ENCODE measurements at places on chromosomes 1 and 21.

GRCh38 chr1:203442821-203443220, 32.8 kb upstream of the PRELP start:
- DNase-seq: no peak

- peak; percentile 12 for DNase-seq
Observed at GRCh38 chr1:232599178-232600041, 30.5 kb downstream of the SIPA1L2 start.

- no peak for DNase-seq
Observed at GRCh38 chr1:1318131-1318652, 6.3 kb downstream of the INTS11 start.

DNA sequence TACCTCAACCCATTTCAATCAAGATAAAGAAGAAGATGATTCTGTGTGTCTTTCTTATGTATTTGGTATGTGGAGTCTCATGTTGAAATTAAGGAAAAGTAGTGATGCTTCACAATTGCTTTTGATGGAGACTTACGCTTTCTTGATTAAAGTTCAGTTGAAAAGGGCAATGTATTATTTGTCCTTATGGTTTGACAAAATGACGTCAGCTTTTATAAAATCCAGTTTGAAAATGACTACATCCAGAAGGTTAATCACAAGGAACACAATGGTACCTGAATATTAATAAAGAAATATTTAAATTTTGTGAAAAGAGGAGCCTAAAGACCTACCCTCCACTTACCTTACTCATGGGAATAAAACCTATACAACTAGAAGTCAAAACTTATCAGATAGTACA, 4.4 kb downstream of the KRTAP26-1 start:
- no peak for DNase-seq

DNA sequence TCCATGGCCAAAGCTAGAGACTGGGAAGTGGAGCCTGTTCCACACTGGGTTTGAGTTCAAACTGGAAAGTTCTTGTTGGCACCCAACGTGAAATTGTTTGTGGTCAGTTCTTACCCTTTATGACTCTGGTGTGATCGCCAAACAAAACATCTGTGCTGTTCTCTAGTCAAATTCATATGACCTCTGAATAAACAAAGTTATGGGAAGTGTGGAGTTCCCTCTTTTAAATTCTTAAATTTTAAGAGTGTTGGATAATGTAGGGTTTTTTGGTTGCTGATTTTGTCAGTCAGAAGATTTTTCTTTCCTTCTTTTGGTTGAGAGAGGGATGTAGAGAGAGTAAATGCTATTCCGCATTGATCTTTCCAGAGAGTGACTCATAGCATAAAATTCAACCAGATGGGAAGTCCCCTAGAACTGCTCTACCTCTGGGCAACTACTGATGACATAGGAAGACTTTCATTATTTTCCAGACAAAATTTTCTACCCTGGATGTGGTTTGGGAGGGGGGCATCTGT, 36.4 kb downstream of the CHML start:
- DNase-seq: no peak

DNA sequence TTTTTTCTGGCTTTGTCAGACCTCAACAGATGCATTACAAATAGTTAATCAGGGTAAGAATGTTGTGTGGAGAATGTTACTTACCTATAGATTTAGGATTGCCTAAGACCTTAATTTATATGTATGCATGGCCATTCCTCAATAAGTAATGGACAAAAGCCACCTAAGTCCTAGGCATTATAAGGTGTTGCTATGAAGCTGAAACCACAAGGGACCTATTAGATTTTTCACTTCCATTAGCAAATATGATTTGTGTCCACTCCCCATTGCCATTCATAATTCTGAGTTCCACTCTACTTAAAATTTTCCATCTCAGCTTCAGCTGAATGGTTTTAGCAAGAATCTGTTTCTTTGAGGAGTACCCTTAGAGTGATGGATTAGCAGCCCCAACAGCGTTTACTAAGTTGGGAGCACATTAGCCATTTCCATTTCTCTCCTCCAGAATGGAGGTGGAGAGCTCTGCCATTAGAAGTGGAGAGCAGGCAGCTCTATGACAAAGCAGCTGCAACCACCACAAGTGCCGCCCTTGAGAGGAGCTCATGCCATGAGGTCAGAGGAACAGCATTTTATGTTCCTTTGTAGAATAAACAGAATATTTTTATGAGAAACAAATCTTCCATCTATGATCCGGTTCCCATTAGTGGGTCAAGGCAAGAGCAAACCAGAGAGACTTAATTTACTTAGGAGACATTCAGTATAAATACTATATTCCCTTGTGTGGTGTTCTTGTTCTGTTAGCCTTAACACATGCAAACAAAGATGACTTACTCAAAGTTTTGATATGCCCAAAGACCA, 28.9 kb upstream of the C1orf87 start:
- DNase-seq: no peak

GRCh38 chr1:47208374-47208850, 18.6 kb upstream of the PDZK1IP1 start:
- no peak for DNase-seq

GRCh38 chr1:45543581-45544417, 6.8 kb upstream of the AKR1A1 start:
- DNase-seq: peak; percentile 90

GRCh38 chr1:217527151-217527550, 103.7 kb downstream of the GPATCH2 start:
- no peak for DNase-seq

GRCh38 chr1:9356829-9357466, 64.3 kb downstream of the SPSB1 start:
- DNase-seq: no peak

GRCh38 chr1:1943834-1944570, 24.9 kb upstream of the TMEM52 start:
- DNase-seq: peak; percentile 50

DNA sequence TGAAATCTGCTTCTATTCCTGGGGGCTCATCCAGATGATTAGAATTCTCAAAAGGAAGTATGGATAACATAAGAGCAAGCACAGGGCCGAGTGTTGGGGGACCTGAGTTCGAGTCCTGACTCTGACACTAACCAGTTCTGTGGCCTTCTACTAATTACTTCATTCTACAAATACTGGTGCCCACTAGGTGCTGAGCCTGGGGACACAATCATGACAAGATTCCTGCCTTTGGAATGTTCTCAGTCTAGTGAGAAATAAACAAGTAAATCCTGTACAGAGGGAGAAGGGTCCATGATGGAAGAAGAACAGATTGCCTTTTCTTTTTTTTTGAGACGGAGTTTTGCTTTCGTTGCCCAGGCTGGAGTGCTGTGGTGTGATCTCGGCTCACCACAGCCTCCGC, 2.2 kb upstream of the NUAK2 start:
- DNase-seq: no peak

GRCh38 chr1:109199710-109200109, 14.0 kb upstream of the SARS1 start:
- no peak for DNase-seq

DNA sequence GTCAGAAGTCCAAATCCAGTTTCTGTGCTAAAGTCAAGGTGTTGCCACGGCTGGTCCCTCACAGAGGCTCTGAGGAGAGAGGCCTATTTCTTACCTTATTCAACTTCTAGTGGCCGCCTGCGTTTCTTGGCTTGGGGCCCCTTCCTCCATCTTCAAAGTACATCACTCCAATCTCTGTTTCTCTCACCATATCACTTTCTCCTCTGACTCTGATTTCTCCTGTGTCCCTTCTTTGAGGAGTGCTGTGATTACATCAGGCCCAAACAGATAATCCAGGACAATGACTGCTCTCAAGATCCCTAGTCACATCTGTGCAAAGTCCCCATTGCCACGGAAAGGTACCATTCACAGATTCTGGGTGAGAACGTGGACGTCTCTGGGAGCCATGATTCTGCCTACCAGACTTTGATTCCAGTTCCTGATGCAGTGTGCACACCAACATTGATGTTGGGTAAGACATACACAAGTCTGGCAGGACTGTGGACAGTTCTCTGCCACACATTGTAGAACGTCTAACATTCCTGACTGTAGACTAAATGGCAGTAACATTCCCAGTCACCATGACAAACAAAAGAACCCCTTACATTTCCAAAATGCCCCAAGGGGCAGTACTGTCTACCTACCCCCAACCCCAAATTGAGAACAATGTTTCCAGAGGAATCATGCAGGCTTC, 43.0 kb upstream of the ITPKB start:
- DNase-seq: no peak

GRCh38 chr1:113659035-113659434, 100.3 kb downstream of the PHTF1 start:
- no peak for DNase-seq

DNA sequence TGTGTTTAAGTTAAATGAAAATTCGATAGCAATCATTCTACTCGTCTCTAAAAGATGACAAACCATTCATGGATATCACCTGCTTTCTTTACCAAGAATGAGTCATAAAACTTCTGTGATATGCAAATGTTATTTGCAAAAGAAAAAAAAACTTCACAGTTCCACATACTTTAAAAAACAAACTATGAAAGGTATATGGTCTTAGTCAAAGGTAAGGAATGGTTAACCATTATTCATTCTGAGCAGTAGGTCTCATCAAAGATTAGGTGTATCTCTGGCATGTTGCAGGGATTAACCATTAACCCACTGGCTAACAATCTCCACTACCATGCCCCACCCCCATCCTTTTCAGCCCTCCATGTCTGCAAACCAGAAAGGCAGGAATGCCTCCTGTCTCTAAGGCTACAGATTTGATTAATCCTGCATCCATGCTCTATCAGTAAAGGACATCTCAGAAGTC, 44.4 kb downstream of the PTPN14 start:
- no peak for DNase-seq

- DNase-seq: no peak
Observed at GRCh38 chr21:41364308-41364707, 2.5 kb downstream of the MX2 start.
